ENCODE measurements at places on chromosomes 16 and 17.

GRCh38 chr16:9845661-9846361, 336.4 kb downstream of the GRIN2A start:
- H3K36me3 ChIP-seq, result no peaks in the 10 kb centered on the region
- H3K4me1 ChIP-seq, result no peaks in the 10 kb centered on the region
- H3K4me3 ChIP-seq, result no peak overlapping the region
- no peaks in the 10 kb centered on the region for H3K27me3 ChIP-seq

DNA sequence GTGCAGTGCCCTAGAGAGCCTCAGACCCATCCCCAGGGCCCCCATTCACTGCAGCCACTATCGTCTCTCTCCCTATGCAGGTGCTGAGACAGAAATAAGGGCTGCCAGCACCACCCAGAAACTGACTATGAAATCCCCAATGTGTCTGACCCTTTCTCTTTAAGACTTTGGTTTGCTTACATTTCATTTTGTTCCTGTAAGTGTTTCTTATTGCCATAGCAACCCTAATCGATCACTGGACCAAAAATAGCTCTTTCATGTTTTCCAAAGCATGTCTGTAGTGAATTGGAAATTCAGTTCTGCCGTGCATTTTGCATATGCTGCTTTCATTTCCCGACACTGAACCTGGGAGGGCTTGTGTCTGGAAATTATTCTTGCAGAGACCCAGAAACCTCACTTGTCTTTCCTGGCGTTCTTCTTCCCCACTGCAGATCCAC, 148.7 kb upstream of the NOL11 start:
- no peak overlapping the region for H3K27ac ChIP-seq
- no peaks in the 10 kb centered on the region for H3K36me3 ChIP-seq
- H3K4me3 ChIP-seq, result no peak overlapping the region
- DNase-seq, result peak; percentile 6
- H3K27me3 ChIP-seq, result no peaks in the 10 kb centered on the region

DNA sequence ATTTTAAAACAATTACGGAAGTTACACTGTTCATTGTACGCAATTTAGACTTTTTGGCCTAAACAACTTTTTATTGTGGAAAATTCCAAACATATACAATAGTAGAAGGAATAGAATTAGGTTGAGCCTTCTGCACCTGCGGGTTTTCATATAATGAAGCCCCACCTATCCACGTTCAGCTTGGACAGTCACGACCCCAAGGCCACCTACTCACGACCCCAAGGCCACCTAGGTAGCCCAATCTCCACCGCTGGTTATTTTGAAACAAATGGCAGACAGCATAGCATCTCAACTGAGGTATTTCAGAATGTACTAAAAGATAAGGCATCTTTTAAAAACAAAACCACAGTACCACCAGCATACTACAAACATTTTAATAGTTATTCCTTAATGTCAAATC, 631 bp downstream of the NLRC5 start:
- H3K36me3 ChIP-seq, result no peaks in the 10 kb centered on the region
- H3K27me3 ChIP-seq, result no peaks in the 10 kb centered on the region
- H3K27ac ChIP-seq, result peak overlapping the region; percentile 90
- H3K4me3 ChIP-seq, result peak overlapping the region; percentile 87
- H3K4me1 ChIP-seq, result peaks cover 58% of the 10 kb centered on the region
- no peak for DNase-seq

DNA sequence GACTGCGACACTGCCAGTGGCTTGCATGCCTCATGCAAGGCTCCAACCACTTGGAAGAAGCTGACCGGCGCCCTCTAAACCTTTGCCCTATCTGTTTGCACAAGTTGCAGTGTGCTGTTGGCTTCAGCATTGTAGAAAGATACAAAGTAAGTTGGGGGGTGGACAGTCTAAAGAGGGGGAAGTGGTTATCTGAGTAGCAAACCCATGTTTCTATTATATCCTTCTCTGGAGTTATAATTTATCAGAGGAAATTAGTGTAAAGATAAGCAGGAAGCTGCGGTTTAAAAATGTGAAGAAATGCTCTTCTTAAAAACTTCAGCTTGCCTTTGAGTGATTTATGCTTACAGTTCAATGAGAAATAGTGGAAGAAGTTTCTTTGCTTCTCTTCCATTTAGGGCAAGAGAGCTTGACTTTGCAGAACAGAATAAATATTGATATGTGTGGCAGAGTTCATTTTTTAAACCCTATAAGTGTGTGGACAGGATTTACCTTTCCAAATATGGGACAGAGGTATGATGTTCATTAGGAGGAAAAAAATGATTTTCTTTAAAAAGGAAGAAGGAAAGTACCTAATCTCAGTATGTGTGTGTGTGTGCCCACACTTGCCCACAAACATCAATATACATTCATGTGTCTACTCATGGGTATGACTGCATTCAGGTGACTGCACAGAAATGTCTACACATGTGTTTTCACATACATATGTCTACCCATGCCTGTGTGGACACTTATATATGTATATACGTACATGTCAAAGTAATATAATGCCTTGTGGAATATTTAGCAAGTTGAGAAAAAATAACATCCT, 8.1 kb downstream of the AMZ2 start:
- H3K27ac ChIP-seq, result no peak overlapping the region

DNA sequence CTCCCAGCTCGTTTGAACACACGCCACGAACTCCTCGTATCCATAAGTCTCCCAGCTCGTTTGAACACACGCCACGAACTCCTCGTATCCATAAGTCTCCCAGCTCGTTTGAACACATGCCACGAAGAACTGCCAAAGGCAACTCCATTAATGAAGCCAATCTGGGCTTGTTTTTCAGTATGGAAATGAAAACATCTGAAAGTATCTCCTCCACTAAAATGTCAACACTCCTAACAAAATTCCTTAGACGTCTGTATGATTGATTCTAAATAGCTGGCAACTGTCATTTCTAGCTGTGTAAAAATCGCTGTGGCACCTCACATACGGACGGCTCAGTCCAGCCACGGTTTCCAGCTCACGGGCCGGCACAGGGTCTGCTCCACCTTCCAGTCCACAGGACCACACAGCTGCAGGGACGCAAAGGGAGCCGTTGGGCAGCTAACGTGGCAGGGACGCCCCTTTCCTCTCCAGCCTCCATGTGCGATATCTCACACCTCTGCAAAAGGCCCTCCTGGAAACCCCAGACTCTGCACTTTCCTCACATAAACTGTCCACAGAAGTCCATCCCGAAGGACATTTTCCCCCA, 67.1 kb upstream of the METRNL start:
- H3K36me3 ChIP-seq, result no peaks in the 10 kb centered on the region
- DNase-seq, result no peak
- H3K27ac ChIP-seq, result no peak overlapping the region
- H3K4me3 ChIP-seq, result no peak overlapping the region

DNA sequence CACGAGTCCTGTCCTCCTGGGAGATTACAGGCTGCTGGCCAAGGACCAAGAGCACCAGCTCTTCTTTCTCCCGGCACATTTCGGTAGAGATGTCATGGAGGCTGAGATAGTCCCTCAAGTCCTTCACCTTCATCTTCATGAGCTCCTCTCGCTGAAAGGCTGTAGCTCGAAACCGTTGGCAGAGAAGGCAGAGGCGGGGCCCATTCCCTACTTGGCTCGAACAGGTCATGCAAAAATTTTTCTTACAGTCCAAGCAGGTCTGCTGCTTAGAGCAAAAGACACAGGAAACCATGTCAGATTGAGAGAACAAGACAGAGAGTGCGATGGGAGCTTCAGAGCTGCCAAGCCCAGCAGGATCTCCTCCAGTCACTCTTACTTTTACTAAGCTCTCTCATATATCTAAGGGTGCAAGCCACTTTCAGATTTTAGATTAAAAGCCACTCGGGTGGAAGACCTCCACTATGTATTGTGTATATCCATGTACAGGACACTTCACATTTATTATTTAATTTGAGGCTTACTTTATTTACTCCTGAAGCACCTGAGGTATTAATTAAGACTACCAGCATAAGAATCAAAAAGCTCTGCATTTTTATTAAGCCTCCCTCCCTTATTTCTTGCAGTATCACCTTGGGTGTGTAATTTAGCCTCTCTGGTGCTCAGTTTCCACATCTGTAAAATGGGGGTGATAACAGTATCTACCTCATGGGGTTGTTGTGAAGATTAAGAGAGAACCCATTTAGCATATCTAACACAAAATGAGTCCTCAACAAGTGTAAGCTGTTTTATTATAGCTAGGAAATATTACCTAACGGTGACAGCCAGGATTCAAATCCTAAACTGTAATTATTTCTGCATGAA, 41.4 kb downstream of the LIG3 start:
- no peaks in the 10 kb centered on the region for H3K27me3 ChIP-seq
- peaks cover 7% of the 10 kb centered on the region for H3K36me3 ChIP-seq
- H3K4me1 ChIP-seq, result peaks cover 38% of the 10 kb centered on the region
- peak overlapping the region; percentile 76 for H3K27ac ChIP-seq
- no peak overlapping the region for H3K4me3 ChIP-seq
- DNase-seq, result no peak
